D721Med (cell line): ENCODE measurements at places on chromosomes 16 and 17.

- no peak for DNase-seq
These were observed 15.0 kb upstream of the PITPNA start for GRCh38 chr17:1577583-1578013.

- no peak for DNase-seq
These were observed 5.7 kb downstream of the OR4D2 start for GRCh38 chr17:58172369-58173071.

GRCh38 chr16:81717662-81718189 is 61.4 kb upstream of the PLCG2 start:
- no peak for DNase-seq

- DNase-seq = no peak
These were observed 260.6 kb downstream of the C16orf95 start for GRCh38 chr16:87056551-87056950.

DNA sequence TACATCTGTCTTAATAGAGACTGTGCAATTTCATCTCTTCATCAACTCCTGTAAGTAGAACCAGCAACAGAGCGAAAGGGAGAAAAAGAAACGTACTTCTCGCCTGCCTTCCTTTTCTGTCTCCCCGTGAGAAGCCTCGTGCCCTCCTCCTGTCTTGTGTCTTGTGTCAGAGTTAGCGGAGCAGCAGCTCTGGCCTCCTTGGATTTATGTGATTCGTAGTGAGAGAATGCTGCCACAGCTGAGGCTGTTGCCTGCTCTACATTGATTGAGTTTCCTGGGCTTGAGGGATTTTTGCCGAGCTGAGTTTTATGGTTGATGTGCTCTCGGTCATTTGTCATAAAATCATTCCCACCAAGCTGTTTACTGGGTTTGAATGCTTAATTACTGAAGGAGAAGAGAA is 579.1 kb upstream of the RBFOX1 start:
- no peak for DNase-seq

DNA sequence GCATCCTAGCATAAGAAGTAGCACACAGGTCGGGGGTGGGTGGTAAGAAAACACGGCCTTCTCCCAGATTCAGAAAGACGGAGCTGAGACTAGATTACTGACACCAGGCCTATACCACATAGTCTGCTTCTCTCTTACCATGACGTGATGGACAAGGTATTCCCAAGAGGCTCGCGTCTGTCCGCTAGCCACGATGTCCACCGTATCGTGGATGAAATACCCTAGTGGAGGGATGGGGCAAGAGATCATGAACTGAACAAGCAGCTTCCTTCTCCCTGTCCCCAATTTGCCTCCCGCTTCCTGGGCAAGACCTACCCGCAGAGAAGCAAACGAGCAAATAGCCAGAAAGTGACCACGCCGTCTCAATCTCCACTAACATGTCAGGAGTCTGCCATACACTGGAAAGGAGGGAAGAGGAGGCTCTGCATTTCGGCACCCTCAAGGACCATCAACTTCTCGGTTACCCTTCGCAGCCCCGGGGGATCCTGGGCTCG is 820 bp downstream of the TLCD1 start:
- DNase-seq = no peak

- no peak for DNase-seq
These were observed 18.1 kb downstream of the C17orf100 start for GRCh38 chr17:6669479-6670212.

DNA sequence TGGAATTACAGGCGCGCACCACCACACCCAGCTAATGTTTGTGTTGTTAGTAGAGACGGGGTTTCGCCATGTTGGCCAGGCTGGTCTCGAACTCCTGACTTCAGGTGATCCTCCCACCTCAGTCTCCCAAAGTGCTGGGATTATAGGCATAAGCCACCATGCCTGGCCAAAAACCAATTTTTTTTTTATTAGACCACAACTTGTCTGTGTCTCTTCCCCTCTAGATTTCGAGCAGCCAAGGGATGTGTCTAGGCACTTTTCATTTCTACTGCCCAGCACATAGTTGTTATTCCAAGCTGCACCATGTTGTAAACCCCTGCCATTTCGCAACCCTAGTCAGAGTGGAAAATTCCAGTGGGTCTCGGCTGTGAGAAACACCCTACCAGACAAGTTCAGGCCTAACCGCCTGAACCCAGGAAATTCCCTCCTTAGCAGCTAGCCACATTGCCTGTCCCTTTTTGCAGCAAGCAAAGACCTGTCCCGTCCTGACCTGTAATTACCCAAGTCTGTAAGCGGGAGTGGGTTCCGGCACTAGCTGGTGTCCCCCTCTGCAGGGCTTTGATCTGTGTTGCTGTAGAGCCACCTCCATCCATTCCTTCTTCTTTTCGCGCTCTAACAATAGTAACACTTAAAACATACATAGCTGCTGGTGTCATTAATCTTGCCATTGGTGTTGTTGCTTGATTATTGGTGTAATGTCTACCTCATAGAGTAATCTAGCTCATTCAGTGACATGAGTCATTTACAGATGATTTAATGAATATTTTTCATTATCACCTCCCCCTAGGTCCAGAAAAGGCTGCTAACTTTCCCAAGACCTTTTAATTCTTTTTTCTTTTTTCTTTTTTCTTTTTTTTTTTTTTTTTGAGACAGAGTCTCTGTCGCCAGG is 77.3 kb upstream of the ATF7IP2 start:
- DNase-seq = no peak

DNA sequence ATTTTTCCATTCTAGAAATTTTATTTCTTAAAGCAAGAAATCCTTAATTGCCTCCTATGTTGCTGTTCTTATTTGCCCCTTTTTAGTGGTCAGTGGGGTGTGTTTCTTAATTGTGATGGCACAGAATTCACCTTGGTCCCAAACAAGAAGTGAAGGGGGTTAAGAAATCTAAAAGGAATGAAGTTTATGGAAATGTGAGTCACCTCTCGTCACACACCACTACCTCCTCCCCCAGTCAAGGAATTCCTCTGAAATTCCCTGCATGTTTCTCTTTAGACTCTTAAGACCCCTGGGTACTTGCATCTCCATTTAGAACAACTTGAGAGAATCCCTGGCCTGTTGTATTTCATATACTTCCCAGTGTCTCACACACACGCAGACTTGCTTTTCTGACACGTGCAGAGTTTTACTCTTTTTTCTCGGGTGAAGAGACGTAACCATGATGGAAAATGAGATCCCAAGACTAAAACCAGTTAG is 247.4 kb downstream of the PRKCA start:
- no peak for DNase-seq

DNA sequence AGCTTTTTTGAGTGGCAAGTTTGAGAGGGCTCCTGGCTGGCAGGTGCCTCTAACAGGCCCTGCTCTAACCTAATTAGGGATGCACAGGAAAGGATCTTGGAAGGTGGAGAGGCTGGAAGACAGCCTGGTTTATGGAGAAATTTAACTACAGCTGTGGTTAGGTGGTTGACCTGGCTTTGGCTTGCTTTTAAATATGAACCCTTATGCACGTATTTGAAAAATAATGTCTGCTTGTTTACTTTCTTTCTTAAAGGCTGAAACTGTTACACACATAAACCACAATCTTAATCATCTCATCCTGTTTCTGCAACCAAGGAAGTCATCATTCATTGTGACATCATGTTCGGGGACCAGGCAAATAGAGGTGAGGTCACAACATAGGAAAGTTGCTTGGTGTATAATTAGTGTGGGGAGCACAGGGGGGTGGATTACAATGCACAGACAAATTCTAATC is 23.1 kb upstream of the DHRS13 start:
- no peak for DNase-seq

- no peak for DNase-seq
These were observed 1176.1 kb downstream of the CDH11 start for GRCh38 chr16:63945806-63946205.

GRCh38 chr17:39018267-39019134 is 51.3 kb upstream of the FBXO47 start:
- no peak for DNase-seq

GRCh38 chr17:81400154-81400977 is 5.1 kb downstream of the BAHCC1 start:
- peak; percentile 68 for DNase-seq

GRCh38 chr17:29572691-29573557 is 4.4 kb downstream of the TP53I13 start:
- peak; percentile 65 for DNase-seq

- DNase-seq = no peak
These were observed 9.6 kb downstream of the MARVELD3 start for GRCh38 chr16:71635632-71636031.

GRCh38 chr16:20510323-20510722 is 59.0 kb downstream of the ACSM2A start:
- DNase-seq = no peak

GRCh38 chr17:44408786-44409185 is 19.3 kb upstream of the ITGA2B start:
- no peak for DNase-seq

DNA sequence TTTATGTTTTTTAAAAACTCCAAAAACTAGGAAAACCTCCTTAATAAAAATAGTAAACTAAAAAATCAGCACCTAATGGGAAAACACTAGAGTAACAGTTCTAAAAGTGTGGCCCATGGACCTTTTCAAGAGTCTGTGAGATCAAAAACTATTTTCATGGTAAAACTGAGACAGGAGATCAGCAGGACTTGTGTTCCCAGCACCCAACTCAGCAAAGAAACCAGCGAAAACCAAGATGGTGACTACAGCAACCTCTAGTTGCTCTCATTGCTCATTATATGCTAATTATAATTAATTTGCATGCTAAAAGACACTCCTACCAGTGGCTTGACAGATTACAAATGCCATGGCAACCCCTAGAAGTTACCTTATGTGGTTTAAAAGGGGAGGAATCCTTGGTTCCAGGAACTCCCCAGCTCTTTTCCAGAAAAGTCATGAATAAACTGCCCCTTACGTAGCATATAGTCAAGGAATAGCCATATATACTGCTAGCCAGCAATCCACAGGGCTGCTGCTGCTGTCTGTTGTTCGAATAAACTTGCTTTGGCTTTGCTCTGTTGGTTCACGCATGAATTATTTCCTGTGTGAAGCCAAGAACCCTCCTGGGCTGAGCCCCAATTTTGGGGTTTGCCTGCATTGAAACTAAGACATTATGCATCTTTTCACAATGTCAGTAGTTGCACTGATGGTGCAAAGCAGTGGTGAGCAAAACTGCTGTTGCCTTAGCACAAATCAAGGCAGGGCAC is 12.4 kb downstream of the CMTR2 start:
- DNase-seq = no peak

DNA sequence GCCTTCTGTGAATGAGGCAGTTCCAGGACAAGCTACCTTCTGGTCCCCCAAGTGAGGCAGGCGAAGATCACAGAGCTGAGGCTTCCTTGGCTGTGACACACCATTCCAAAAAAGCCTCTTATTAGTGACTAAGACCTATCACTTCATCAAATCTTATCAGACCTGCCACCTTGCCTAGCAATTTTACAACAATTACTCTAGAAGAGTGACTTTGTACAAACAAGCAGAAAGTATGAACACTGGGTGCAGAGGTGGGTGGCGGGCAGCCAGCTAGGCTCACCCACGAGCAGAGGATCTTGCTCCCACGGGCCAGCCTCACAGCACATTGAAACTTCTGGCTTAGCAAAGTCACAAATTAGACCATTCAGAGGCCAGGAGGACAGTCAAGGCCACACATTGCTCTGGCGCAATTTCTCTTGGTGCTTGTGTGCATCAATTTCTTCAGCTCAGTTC is 2.2 kb upstream of the ICAM2 start:
- no peak for DNase-seq

DNA sequence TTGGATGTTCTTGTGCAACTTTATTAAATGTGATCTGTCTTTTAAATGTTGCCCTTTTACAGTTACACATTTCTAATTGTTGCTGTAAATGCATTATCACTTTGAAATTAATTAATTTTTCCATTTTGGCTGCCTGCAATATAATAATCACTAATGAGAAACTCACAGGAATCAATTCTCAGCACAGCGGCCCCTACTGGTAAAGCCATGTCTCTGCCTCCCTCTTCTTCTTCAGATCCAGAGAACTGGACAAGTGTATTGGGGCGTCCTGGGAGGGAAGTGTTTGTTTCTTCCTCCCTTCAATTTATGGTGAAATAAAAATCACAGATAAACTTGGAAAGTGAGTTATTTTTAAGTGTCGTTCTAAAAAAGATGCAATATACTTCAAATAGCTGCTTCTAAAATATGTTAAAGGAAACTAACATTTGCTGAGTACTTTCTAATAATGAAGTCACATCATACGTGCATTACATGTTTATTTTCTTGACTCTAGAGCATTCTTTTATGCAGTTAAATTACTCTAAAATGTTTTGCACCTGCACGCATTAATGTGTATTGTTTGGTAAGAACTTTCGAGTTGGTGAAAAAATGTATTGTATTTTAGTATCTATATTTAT is 338.0 kb downstream of the WWOX start:
- DNase-seq = no peak

- DNase-seq = no peak
These were observed 22.7 kb downstream of the MYO1D start for GRCh38 chr17:32854207-32854606.

- no peak for DNase-seq
These were observed 901 bp downstream of the CDYL2 start for GRCh38 chr16:80803339-80804055.

DNA sequence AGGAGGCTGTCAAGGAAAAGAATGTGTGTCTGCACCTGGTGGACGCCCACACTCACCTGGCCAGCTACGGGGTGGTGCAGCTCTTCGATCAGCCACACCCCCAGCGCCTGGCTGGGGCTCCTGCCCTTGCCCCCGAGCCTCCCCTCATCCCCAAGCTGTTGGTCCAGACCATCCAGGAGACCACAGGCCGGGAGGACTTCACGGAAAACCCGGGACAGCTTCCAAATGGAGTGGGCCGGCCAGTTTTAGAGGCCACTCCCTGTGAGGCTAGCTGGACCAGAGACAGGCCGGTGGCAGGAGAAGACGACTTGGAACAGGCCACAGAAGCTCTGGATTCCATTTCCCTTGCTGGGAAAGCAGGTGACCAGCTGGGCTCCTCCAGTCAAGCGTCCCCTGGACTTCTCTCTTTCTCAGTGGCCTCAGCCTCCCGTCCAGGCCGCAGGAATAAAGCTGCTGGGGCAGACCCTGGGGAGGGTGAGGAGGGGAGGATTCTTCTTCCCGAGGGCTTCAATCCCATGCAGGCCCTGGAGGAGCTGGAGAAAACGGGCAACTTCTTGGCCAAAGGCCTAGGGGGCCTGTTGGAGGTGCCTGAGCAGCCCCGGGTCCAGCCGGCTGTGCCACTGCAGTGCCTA is 2.2 kb downstream of the WDR81 start:
- no peak for DNase-seq

DNA sequence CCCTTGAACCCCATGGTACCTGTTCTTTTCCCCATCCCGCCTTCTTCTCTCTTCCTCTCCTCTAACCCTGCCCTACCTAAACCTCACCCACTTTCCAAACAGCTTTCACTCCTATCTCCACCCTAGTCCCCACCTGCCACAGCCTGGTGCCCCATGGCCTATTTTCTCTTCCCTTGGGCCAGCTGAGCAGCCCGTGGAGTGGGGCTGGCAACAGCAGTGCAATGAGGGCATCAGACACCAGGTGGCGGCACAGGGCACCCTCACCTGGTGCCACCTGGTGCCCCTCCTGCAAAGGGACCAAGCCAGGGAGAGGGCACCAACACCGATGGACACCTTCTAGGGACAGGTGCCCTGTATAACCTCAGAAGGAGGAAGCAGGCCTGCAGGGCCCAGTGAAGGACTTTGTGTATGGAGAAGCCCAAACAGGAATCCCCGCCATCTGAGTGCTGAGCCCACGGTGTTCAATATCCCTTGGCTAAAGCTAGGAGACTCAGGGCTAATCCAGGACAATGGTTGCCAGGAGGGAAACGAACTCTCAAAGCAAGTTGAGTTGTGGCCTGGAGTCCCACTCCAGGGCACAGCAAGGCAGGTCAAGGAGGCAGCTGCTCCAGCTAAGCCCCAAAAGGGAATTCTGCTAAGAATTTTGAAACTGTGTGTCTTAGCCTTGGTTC is 4.0 kb upstream of the ABCC3 start:
- no peak for DNase-seq

GRCh38 chr16:11430601-11431317 is 85.5 kb downstream of the RMI2 start:
- DNase-seq = no peak
